GM18507 (cell line): ENCODE measurements at places on chromosomes 2 and 18.

DNA sequence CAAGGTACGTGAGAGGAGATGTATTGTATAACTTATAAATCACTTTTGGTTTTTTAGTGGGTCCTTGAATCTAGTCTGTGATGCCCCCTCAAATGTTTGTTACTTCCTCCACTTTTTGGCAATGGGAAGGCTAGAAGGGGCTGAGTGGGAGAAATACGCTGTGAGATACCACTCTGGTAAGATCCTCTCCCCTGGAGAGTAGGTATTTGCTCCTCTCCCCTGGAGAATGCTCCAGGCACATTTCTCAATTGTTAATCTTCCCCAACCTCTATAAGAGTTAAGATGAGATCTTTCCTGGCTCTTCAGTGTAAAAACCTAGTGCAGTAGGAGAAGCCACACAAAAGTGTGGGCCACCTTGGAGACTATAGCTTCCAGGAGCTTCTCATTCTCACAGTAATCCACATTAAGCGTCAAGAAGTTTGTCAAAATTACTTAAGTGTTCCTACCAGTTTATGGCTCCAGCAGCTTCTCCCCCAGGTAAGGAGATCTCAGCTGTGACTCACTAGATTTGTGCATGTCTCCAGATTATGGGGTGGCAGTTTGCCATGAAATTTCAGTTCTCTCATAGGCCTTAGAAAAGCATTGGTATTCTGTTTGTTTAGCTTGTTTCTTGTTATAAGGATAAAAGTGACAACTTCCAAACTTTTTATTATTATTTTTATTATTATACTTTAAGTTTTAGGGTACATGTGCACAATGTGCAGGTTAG, 182.6 kb downstream of the FSIP2 start:
- no peak for DNase-seq

- DNase-seq, result no peak
These were observed 80.9 kb downstream of the KCNS3 start for GRCh38 chr2:17959356-17959755.

DNA sequence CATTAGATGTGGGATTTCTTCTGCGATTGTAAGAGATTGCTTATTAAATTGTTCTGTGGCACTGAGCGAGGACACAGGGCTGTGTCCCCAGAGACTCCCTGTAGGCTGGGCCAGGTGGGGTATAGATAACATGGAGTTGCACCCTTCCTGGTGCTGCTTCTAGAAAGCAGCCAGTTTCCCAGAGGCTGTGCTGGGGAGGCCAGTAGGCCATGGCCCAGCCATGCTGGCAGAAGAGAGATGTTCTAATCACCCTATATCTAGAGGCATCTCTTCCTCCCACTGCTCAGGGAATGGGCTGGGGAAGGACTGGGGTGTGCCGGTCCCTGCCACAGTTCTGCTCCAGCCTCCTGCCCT, 66.9 kb downstream of the HS1BP3 start:
- no peak for DNase-seq

DNA sequence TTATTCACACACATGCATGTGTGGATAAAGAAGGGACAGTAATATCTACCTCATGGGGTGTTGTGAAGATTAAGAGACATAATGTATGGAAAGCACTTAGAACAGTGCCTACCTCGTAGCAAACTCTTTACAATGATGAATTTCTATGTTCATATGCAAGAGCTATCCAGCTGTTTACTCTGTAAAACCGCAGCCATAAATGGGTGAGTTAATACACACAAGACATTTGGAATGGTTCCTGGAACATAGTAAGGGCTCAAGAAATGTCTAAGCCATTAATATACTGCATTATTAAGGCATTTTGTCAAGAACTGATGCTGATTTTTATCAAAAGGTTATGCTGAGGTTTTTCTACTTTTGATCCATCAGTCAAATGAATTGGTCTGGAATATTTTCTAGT, 1076.2 kb downstream of the TSN start:
- no peak for DNase-seq
